Ureter (tissue), 1 donor: ENCODE measurements at places on chromosomes 3 and 15. TPM values are rescaled to one million over a fixed set of nuclear protein-coding genes. Genes with fewer than 3 reads are reported as not detected.

- DNase-seq: no peak
Observed at GRCh38 chr3:106830334-106830733, 546.9 kb upstream of the CCDC54 start.

DNA sequence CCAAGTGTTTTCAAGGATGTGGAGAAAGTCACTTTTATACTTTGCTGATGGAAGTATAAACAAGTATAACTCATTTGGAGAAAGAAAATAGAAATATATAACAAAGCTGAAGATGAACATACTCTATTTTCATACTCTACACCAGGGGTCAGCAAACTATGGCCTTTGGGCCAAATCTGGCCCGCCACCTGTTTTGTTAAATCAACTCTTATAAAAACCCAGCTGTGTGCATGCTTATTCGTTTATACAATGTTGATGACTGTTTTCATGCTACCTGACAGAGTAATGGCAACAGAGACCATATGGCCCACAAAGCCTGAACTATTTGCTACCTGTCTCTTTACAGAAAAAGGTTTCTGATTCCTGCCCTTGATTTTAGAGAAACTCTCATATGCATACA, 124.0 kb downstream of the NR1D2 start:
- no peak for DNase-seq

DNA sequence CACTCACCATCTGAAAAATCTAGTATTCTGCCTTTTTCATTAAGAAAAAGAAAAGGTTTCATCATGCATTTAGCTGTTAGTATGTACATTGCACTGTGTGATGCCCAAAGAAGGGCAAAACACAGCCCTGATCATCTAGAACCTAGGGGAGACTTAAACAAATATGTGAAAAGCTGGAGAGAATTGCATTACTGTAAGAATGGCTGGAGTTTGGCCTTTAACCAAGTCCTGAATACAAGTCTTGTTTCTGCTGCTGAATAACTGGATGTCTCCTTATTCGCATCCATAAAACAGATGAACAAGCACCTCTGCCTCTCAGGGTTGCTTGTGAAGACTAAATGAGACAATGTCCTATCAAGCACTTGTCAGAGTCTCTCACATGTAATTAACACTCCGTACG, 233.4 kb upstream of the LRTM1 start:
- DNase-seq: no peak

DNA sequence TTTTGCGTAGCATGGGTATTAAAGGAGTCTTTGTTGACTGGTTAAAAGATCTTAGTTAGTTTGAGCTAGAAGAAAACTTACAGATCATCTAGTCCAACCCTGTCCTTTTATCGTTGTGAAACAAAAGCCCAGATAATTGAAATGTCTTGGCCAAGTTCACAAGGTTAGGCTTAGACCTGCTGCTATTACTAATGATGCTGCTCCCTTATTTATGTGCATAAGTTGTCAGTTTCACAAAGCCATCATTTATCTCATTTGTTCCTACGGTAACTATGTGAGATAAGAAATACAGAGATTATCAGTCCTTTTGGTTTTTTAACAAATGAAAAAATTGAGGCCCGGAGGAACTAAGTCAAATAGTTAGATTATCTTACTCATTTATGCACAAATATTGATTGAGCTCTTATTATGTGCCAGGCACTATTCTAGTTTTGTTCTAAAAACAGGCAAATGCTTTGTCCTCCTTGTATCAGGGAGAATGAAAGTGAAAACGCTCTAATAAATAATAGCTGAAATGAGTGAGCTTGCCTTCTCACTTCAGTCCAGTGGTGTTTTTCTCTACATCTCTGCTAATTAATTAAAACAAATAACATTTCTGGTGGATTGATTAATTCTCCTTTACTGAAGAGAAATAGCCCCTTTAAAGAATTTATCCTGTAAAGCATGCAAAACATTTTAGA, 49.1 kb upstream of the TPRG1 start:
- DNase-seq: no peak

DNA sequence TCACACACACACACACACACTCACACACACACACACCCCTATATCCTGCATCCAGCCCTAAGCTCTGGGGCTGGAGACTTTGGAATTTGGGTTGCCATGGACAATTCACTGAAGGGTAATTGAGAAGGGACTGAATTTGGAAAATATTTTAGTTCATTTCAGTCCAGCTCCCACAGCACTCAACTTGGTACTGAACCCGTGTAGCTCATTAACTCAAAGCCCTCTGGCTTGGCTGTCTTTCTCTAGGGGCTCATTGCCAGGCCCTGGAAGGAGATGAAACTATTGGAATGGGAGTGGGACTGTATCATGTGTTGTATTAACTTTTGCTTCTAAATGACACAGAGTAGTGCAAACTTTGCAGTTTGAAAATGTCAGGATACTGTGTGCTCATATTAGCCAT, 157.3 kb downstream of the EPHB1 start:
- DNase-seq: no peak

Gene OR5H15
- not detected for total RNA-seq

Gene ZNF662
- 45.1 TPM for total RNA-seq

Gene MNS1
- total RNA-seq: 1.1 TPM
